ENCODE measurements at places on chromosomes 5 and 9. TPM values are rescaled to one million over a fixed set of nuclear protein-coding genes. Genes with fewer than 3 reads are reported as not detected.

BAAT gene
- 0.47 TPM for polyA plus RNA-seq

NR6A1 gene
- 1.7 TPM for polyA plus RNA-seq

ADAMTS6 gene
- 3.2 TPM for polyA plus RNA-seq

TLR4 gene
- polyA plus RNA-seq = 9.4 TPM

PCDHGA1 gene
- polyA plus RNA-seq = 1.1 TPM

C5orf58 gene
- 0.25 TPM for polyA plus RNA-seq

QRFP gene
- polyA plus RNA-seq = 0.30 TPM

SHOC1 gene
- 1.5 TPM for polyA plus RNA-seq

AGXT2 gene
- 45.6 TPM for polyA plus RNA-seq

PCDHB11 gene
- 4.4 TPM for polyA plus RNA-seq

DPYSL3 gene
- polyA plus RNA-seq = 33.8 TPM

GRCh38 chr5:143355710-143356109, 47.8 kb downstream of the NR3C1 start:
- DNase-seq = peak; percentile 59

GRCh38 chr9:117945286-117945685, 241.1 kb downstream of the TLR4 start:
- DNase-seq = no peak

DNA sequence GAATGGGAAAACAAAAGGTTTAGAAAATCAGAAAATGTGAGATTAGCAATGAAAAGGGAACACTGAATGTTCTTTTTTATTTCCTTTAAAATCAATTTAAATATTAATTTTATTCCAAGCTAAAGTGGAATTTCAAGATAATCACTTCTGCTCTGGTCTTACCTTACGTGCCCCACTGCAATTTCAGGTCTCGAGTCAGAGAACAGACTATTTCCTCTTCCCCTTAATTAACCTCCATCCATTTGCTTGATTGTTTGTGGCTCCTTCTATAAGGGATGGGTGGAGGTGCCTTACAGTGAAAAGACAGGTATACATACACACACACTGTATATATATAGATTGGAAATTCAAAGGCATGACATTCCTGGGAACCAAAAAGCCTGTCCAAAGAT, 137.1 kb downstream of the SUSD1 start:
- no peak for DNase-seq

DNA sequence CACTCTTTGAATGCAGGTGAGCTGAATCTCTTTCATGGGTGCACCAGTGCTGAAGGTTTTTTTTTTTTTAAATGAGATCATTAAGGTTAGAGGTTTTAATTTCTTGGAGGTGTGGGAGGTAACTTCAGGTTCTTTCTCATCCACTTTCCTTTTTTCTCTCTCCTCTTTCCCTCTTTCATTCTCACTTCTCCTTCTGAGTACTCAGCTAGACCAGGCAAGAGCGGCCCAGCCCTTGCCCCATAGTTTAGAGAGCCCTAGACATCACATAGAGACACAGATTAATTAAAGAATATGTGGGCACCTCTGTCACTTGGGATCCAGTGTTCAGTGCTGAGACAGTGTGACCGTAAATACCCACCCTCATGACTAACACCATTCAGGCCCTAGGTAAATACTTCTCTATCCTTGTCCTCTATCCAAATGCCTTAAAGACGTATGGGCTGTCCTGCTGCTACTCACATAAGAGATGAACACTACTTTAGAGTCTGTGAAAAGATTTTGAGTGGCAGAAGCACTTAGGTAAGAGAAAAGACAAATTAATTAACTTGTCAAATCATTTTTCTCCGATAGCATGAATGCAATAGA, 174.1 kb downstream of the TLE4 start:
- DNase-seq = no peak

GRCh38 chr5:128135286-128135685, 51.7 kb downstream of the SLC12A2 start:
- no peak for DNase-seq

DNA sequence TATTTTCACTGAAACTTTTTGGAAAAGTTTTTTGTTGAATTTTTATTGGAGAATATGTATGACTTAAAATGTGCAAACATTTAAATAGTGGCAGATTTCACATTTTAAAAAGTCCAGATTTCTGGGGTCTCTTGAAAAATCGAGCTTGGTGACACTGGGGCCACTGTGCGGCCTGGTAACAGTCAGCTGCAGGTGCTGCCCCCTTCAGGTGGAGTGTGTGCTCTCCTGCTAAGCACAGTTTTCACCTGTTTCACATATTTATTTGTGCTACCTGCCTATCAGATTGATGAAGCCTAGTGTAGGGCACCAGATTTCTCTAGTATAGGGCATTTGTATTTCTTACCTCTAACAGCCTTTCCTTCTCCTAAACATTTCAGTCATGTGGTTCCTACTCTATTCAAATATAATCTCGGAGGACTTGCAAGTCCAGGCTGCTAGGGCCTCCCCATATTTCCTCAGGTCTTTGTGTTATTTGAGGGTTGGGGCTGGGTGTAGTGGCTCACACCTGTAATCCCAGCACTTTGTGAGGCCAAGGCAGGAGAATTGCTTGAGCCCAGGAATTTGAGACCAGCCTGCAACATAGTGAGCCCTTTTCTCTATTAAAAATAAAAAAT, 95.8 kb upstream of the KLF9 start:
- DNase-seq = no peak

- no peak for DNase-seq
Observed at GRCh38 chr5:95970359-95970704, 8.7 kb upstream of the ELL2 start.

DNA sequence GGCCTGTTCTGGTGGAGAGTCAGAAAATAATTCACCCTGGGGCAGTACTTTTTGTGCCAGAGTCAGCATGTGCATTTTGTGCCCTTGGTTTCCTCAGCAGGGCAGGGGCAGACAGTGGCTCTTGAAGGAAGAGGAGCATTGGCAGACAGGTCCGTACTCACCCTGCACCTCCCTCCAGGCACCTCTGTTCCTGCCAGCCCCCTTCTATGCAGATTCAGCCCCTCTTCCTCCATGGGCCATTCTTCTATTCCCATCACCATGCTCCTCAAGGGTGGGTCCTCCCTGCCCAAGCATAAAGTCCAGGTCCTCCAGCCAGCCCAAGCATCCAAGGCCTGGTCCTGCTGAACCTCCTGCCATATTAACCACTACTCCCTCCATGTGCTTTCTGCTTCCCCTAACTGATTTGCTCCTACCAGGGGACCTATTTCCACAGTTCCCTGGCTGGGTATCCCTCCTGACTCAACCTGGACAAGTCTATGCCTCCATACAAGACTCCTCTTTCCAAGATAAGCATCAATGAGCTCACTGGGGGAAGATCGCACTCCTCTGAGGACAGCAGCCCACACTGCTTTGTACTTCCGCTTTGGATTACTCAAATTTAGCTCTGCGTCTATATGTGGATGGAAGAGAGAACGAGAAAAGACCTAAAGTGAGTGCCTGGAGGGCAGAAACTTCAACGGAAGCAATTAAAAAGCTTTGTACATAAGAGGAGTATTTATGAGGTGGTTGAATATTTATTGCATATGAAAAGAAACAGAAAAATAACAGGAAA, 9.3 kb upstream of the ACSL6 start:
- no peak for DNase-seq

- DNase-seq = no peak
Observed at GRCh38 chr9:98736226-98736625, 27.5 kb upstream of the GABBR2 start.

DNA sequence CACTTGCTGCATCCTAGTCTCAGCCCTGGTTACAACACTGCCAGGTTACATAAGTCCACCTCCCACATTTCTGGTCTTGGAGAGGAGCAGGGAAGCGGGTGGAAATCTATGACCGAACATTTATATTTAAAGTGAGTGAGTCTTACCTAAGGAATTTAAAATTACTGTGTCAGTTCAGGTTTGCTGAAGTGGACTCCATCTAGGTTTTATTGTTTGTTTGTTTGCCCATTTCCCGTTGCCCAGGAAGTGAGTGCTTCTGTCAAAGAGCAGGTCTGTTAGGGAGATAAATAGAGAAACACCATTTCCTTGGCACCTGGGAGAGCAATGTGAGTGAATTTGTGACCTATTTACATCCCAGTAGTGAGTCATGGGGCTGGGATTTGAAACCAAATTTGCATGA, 179.5 kb downstream of the KIF4B start:
- no peak for DNase-seq

DNA sequence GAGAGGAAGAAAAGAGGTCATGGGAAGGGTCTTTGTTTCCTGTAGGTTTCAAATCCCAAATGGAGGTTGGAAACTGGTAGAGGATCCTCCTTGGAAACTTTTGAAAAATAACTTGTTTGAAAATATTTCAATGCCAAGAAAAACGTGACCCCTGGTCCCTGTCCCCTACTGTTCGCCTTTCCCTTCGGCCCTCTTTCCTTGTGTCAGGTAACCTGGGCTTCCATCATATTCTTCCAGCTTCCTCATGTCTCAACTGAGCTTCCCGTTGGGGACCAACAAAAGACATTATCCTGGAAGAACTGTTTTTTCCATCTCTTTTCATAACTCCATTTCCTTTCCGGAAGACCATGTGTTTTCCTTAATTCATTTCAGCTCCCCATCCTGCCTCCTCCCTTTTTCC, 266.8 kb upstream of the ANKRD55 start:
- no peak for DNase-seq

GRCh38 chr5:1846583-1846982, 36.1 kb downstream of the IRX4 start:
- DNase-seq = no peak

DNA sequence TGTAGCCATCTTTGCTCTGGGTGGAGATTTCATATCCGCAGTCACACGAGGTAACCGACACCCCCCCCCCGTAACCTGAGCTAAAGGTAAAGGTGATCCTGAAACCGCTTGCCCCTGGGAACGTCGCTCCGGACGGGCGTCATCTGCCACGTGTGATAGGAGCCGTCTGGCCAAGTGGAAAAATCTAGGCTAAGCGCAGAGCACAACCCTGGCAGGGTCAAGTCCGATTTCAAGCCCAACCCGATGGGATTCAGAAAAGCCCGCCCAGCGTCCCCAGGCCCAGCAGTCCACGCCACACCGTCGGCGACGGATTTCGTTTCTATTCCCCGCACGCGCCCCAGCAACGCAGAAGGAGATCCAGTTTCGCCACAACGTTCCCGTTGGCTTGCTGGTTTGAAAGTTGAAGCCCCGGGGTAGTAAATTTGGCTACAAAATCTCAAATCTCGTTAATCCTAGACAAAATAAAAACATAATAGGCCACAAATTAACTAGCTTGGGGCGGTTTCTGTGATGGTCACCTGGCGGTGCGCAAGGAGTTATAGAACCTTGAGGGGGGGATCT, 32.4 kb upstream of the NFIB start:
- no peak for DNase-seq

DNA sequence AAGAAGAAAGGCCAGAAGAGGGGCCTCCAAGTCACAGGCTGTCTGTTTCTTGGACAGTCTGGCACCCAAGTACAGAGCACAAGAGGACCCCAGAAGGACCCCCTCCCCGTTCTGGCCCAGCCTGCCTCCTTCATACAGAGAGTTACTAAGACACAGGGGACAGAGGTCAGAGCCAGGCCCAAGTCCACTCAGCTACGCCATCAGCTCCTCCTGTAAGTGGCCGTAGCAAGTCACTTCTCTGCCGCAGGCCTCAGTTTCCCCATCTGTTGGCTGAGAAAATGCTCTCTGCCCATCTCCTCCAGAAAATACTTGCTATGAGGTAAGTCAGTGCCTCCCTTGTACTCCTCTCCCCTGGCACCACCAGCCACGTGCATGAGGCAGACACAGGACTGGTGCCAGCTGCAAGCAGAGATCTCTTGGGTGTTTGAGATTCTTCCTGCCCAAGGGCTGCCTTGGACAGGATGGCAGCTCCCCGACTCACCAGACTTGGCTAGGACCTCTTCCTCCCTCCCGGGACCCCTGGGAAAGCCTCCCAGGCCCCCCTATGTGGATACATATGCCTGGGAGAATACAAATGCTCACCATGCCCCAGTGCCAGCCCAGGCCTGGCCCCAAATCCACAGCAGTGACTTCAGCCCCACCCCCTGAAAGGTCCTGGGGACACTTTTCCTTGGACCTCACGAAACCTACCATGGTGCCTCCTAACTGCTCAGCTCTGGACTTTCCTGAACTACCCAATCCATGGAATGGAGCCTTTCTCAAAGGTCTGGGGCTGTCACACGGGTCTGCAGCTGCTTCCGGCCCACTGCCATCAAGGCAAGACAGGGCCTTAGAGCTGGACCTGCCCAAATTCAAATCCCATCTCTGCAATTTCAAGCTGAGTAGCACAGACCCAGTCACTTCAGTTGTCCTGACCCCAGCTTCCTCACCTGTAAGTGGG, 5.1 kb downstream of the EEIG1 start:
- DNase-seq = no peak

DNA sequence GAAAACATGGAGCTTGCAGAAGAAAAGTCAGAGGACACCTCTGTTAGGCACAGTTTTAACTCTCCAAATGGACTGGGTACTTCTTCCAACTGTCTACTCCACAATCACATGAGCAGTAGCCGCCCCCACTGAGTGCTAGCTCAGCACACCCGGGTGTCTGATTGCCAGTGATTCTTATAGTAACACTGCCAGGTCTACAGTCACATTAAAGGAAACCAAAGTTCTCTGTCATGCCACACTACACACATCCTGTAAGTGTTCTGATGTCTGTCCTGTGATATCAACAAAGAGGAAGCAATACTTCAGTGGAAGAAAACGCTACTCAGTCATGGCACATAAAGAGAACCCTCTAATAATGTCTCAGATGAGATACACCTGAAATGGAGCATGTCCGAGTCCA, at the start of gene HAVCR2:
HAVCR2 (minus strand) TSS at position 69 of the 400 bp plus-strand sequence; CDS start at position 8, 61 bp downstream.
- no peak for DNase-seq

DNA sequence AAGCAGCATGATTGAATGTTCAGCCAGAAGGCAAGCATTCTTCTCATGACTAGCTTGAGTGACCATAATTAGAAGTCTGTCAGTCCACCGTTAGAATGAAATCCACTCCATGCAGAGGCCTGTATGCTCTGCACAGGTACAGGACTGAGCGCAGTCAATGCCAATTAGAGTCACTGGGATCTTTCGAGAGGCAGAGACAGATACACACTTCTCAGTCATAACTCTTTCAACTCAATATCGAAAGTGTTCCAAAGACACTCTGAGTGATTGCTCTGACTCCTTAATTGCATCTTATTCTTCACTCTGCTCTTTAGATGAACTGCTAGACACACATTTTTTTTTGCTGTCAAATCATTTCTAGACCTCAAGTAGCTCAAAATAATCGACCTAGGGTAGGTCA, 203.6 kb downstream of the GABRB2 start:
- DNase-seq = no peak

DNA sequence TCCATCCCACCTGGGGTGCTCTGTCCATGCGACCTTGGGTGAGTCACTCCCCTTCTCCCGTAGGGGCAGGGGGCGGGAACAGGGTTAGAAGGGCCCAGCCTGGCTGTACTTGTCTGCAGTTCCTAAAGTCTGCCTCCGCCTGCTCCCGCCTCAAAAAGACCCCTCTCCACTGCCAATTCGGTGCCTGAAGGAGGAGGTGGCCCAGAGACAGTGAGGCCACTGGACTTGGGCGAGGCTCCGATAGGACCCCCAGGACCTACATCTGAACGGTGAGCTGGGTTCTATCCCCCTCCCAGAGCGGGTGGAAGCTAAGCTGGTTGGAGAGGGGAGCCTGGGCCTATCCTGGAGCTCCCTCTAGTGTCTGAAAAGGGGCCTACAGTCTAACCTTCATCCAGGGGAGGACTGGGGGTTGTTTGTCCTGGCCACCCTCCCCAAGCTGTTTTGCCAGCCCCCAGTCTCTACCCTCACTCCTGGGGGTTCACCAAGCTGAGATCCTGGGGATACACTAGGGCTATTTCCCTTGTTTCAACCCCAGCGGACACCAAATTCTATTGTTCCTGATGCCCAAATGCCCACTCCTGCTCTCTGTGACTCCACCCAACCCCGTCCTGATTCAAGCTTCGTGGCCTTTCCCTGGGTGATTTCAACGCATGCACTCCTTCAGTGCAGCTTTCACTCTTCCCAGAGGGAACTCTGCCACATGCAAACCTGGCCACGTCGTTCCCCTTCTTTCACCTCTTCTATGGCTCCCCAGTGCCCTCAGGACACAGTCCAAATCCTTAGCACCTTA, 6.1 kb upstream of the CRB2 start:
- DNase-seq = no peak
